Stimulated activated CD8-positive, alpha-beta memory T cell treated with anti-CD3 and anti-CD28 coated beads, Interleukin-2, amount 100 ng/mL, for 1 hour (primary cell): ENCODE measurements at places on chromosomes 2 and 18.

GRCh38 chr2:204974487-204974886 is 429.2 kb downstream of the PARD3B start:
- DNase-seq: no peak

GRCh38 chr2:222391743-222392285 is 32.5 kb upstream of the SGPP2 start:
- DNase-seq: no peak

- DNase-seq: no peak
Observed at GRCh38 chr2:124776332-124776731, 751.2 kb downstream of the CNTNAP5 start.

DNA sequence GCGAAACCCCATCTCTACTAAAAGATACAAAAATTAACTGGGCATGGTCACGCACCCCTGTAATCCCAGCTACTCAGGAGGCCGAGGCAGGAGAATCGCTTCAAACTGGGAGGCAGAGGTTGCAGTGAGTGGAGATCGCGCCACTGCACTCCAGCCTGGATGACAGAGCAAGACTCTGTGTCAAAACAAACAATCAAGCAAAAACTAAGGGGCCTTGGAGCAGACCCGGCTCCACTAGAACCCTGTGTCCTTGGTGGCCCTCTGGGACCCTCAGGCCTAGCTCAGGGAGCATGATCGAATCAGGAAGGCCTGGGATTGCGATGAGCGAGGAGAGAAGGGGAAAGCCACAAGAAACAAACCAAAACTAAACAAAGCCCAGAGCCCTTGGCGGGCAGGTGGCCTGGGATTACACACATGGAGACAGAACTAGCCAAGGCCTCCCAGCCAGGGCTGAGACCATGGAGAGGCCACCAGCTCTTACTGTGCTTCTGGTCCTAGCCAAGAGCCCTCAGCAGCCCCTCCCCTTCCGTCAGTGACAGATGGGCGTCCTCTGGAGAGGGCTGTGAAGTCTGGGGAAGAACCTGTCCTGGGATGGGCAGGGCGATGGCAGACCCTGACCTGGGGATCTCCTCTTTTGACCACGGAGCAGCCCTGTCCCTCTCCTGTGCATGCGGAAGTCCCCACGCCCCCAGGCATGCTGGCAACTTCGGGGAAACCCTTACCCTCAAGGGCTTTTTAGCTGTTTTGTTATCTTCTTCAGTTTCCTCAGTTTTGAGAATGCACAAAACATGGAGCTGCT is 27.4 kb upstream of the CATIP start:
- DNase-seq: no peak

DNA sequence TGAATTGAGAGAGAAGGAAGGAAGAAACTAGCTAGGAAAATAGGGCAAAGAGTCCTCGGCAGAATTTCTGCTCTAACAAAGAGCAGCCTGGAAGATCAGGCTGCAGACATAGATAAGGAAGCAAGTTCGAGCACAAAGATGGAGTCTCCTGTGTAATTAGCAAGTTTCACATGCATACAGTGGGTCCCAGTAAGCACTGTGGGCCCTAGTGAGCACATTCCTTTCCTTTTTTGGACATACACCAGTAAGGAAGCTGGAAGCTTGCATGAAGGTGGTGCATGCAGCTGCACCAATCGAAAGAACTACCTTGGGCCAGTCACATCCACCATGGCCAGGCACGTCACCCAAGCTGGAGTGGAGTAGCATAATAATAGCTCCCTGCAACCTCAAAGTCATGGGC is 109.7 kb downstream of the NOL4 start:
- no peak for DNase-seq

DNA sequence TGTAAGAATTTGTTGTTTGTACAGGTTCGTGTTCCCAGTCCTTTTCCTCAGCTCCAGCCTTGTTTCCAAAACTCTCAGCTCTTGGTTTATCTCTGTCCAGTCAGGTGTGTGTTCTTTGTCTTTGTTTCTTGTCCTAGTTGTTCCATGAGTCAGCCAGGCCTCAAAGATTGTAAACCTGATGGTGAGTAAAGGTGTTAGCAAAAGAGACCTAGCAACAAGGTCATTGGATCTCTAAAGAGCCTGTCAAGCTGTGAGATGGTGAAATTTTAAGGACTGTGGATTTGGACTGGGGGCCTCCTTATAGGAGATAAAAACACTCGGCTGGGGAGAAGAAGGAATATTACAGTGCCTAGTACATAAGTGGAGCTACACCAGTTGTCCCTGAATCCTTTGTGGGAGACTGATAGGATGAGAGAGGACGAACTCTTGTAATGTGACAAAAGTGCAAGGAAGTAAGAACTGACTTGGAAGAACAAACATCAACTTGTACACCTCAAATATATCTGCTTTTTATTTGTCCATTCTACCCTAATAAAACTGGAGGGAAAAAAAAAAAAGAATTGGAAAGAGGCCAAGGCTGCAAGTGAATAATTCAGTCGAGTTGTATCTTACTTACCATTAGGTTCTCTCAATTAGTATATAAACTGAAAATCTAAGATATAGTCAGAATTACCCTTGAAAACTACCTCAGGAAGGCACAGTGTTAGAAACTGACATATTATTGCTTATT is 37.2 kb downstream of the ITGA6 start:
- no peak for DNase-seq

DNA sequence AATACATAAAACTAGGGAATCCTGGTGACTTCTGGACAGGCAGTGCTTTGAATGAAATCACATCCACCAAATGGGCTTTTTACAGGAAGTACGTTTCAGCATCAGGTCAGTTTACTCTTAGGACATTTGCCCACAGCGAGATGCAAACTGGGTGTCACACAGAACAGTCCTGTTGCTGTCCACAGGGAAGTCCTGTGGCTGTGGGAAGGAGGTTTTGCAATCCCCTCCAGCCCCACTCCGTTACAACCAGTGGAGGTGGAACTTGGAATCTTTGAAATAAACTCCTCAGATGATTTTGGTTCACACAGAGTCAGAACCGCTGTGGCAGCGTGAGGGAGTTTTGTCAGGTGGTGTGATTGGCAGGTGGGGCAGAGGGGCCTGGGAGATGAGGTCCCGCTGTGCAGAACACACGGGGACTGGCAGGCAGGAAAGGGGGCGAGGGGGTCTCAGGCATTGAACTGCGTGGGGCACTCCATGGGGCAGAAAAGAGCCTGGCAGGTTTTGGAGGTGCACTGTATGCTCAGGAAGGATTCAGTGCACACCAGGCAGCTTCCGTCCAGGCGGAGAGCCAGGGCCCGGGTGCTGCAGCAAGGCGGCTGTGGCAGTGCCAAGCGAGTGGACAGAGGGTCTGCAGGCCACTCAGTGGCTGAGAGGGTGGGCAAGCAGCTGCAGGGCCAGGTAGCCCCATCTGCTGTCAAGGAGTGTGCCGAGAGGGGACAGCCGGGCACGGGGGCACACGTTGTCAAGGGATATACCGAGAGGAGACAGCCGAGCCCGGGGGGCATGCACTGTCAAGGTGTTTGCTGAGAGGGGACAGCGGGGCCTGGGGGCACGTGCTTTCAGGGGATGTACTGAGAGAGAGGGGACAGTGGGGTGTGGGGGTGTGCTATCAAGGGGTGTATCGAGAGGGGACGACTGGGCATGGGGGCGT is 148.7 kb downstream of the LDLRAD4 start:
- DNase-seq: no peak

GRCh38 chr18:47679864-47680263 is 250.6 kb downstream of the SMAD2 start:
- DNase-seq: no peak

GRCh38 chr2:25825238-25825637 is 53.0 kb downstream of the ASXL2 start:
- DNase-seq: no peak

GRCh38 chr2:109410039-109410815 is 203.5 kb downstream of the SEPTIN10 start:
- no peak for DNase-seq

GRCh38 chr2:71071681-71072398 is 3.4 kb downstream of the NAGK start:
- DNase-seq: no peak

DNA sequence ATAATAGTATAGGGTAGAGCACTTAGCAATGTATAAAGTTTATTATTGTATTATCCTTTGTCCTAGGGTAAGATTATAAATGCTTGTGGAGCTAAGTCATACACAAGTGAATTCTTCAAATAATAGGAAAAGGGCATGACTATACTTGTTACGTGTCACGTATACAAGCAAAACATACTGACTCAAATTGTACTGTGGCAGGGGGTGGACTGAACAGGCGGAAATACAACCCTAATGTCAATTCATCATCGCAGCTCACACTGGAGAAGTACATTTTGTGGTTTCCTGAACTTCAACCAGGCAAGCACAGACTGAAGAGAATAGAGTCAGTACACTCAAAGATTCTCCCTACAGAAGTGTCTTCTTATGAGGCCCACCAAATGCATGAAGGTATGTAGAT is 201.0 kb downstream of the MBD2 start:
- no peak for DNase-seq

DNA sequence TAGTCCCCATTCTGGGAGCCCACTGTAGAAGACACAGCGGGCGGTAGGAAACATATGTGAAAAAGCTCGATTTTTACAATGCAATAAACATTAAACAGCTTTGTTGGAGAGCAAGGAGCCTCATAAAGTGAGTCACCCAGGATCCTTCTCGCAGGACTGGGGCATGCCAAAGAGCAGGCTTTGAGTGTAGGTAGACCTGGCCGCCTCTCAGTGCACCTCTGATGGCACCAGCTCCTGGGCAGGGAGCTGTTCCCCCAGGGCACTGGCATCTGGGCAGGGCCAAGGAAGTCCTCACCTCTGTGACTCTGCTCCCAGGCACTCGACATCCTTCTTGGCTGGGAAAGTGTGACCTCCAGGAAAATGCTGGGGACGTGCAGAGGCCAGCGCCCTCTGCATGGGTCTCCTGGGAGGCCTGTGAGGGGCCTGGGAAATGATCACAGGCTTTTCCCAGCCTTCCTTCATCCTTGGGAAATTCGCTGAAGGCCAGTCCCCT is 94.2 kb downstream of the POLR1A start:
- no peak for DNase-seq

- DNase-seq: no peak
Observed at GRCh38 chr2:215145611-215146010, 7.2 kb upstream of the ABCA12 start.

DNA sequence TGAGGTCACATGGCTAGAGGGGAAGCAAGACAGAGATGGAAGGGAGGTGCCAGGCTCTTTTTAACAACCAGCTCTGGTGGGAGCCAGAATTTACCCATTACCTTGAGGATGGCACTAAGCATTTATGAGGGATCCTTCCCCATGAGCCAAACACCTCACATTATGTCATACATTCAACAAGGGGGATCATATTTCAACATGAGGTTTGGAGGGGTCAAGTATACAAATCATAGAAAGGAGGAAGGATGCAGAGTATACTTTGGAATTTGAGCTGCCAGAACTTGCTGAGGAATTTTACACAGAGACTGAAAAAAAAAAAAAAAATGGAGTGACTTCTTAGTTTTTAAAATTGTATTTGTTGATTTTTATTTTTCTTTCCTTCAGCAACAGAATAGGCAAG is 891.4 kb downstream of the CCDC85A start:
- DNase-seq: no peak

GRCh38 chr18:22796113-22796512 is 137.0 kb upstream of the RBBP8 start:
- DNase-seq: no peak

- peak; percentile 30 for DNase-seq
Observed at GRCh38 chr2:43226955-43227829, 786 bp upstream of the ZFP36L2 start.
